ENCODE measurements at places on chromosomes 11 and 22. TPM values are rescaled to one million over a fixed set of nuclear protein-coding genes. Genes with fewer than 3 reads are reported as not detected.

DNA sequence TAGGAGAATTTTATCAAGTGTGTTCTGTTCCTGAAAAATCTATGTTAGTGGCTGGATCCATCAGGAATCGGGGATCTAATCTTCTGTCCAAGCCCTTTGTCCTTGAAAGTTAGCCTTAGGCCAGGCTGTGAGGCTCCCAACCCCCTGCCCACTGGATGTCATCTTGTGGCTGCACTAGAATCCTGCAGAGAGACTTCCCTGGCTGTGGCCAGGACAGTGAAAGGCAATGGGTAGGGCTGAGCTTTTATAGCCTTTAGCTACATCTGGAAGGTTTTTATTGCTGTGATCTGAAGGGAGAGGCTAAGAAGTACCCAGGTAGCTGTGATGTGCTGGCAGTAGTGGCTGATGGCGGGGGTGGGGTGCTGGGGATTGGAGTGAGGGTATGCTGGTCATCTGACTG, 2.1 kb downstream of the OAF start:
- DNase-seq = no peak

- peak; percentile 52 for DNase-seq
These were observed 706 bp downstream of the DCPS start for GRCh38 chr11:126304457-126305075.

DNA sequence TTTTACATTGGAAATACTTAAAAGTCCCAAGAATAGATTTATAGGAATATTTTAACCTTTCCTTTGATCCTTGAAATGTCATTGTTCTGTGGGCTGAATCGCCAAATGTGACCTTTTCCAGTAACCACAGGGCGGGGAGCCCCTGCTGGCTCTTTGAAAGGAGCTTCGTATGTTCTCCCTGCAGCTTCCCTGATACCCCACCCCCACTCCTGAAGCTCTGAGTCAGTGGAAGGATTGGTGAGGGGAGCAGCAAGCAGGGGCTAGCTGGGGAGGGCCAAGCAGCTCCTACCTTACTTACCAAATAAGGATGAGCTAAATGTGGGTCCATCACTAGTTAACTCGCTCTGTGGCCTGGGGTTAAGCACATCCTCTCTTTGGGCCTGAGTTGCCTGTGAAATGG, 87.7 kb downstream of the CHST1 start:
- DNase-seq = no peak

DNA sequence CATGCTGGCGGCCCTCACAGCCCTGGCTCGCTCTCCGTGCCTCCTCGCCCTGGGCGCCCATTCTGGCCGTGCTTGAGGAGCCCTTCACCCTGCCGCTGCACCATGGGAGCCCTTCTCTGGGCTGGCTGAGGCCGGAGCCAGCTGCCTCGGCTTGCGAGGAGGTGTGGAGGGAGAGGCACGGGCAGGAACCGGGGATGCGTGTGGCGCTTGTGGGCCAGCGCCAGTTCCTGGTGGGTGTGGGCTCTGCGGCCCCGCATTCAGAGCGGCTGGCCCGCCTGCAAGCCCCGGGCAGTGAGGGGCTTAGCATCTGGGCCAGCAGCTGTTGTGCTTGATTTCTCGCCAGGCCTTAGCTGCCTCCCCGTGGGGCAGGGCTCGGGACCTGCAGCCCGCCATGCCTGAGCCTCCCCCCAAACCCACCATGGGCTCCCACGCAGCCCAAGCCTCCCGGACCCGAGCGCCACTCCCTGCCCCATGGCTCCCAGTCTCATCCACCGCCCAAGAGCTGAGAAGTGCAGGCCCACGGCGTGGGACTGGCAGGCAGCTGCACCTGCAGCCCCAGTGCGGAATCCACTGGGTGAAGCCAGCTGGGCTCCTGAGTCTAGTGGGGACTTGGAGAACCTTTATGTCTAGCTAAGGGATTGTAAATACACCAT, 163.4 kb upstream of the LRRC4C start:
- no peak for DNase-seq

DNA sequence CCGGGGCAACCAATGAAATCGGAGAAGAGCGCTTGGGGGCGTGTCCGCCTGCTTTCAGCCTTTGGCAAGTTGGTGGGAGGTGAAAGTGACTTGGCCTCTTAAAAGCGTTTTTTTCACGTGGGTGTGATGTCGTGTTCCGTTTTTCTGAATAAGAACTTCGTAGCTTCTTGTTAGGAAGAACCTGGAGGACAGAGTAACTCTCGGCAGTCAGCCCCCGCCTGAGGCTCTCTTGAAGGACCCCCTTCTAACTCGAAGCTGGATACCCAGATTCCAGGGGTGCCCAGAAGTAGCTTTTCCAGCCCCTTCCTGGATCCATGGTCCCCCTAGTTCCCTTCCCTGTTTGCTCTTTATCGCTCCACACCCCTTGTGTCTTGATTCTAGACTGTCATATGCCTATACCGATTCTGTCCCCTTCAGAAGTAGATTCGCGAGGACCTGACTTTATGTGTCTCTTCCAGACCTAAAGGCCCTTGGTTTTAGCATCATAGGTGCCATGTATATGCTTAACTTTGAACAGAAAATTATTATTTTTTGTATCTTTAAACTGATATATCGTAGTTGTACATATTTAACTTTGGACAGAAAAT, 915 bp upstream of the OSBP start:
- DNase-seq = no peak

- DNase-seq = no peak
These were observed 20.1 kb upstream of the PEX26 start for GRCh38 chr22:18057568-18058209.

- peak; percentile 32 for DNase-seq
These were observed 345.4 kb upstream of the KIRREL3 start for GRCh38 chr11:127345819-127346459.

OR52N4 gene
- not detected for total RNA-seq

SC5D gene
- 170 TPM for total RNA-seq
